ENCODE measurements at places on chromosomes 13 and 19. TPM values are rescaled to one million over a fixed set of nuclear protein-coding genes. Genes with fewer than 3 reads are reported as not detected.

The DNAAF3 gene
- total RNA-seq, result 3.3 TPM

DNA sequence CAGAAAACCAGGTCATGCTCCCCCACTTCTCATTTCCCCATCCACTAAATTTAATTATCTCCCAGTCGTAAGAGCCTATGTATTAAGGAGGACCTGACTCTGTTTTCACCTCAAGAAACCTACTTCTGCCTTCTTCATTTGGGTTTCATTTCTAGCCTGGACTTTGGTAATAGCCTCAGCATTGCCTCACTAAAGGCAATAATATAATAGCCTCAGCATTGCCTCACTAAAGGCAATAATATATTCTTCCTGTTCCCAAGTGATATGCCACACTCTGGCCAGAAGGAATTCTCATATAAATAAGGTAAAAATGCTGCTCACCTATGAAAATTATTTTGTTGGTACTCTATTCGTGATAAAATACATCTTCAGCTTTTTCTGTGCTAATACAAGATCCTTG lies 993.9 kb downstream of the EFNB2 start:
- H3K4me3 ChIP-seq, result no peak overlapping the region
- no peaks in the 10 kb centered on the region for H3K4me1 ChIP-seq
- no peaks in the 10 kb centered on the region for H3K36me3 ChIP-seq
- no peak for DNase-seq

- no peak overlapping the region for H3K4me3 ChIP-seq
- H3K27me3 ChIP-seq, result no peaks in the 10 kb centered on the region
- H3K36me3 ChIP-seq, result peaks cover under 1% of the 10 kb centered on the region
- no peak for DNase-seq
- H3K4me1 ChIP-seq, result peaks cover 41% of the 10 kb centered on the region
Observed at GRCh38 chr13:98890925-98891324, 86.9 kb downstream of the DOCK9 start.

DNA sequence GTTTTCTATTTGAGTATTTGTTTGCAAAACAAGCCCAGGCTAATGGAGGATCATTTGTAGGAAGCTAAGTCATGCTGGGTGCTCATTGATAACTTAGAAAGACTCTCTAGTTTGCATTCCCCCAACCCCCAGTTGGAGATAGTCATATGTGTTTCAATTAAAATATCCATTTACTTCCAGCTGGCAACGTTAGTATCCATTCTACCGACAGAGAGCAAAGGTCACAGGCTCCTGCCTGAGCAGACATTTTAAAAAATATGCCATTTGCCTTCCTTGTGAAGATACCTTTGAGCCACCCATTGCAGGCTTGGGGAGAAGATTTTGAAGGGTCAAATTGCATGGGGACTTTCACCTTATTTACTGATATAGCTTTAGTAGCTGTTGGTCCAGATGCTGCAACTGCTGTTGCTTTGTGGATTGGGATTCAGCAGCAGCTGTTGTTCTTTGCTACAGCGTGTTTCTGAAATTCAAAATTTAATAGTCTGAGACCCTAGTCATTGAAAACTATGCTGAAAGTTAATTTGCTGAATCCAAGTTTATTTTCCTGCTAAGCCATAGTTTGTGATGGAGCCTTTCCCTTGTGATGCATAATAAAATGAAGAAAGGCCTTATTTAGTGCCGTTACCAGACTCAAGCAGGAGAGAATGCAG lies 335.1 kb downstream of the GPC6 start:
- H3K4me1 ChIP-seq, result peaks cover 17% of the 10 kb centered on the region
- H3K27ac ChIP-seq, result no peak overlapping the region
- DNase-seq, result no peak
- no peak overlapping the region for H3K4me3 ChIP-seq
- H3K36me3 ChIP-seq, result no peaks in the 10 kb centered on the region

The ZNF534 gene
- total RNA-seq, result not detected

GRCh38 chr13:32969516-32969941 lies 46.7 kb upstream of the KL start:
- H3K4me1 ChIP-seq, result peaks cover 8% of the 10 kb centered on the region
- no peak overlapping the region for H3K4me3 ChIP-seq
- H3K36me3 ChIP-seq, result no peaks in the 10 kb centered on the region

GRCh38 chr13:104355041-104355670 lies 1288.9 kb upstream of the SLC10A2 start:
- peaks cover 28% of the 10 kb centered on the region for H3K4me1 ChIP-seq
- peak overlapping the region; percentile 28 for H3K27ac ChIP-seq
- H3K4me3 ChIP-seq, result no peak overlapping the region
- no peak for DNase-seq
- H3K27me3 ChIP-seq, result no peaks in the 10 kb centered on the region

Data from mesothelial cell of epicardium (in vitro differentiated cells).